ENCODE measurements at places on chromosomes 12 and 14. TPM values are rescaled to one million over a fixed set of nuclear protein-coding genes. Genes with fewer than 3 reads are reported as not detected.

KLC1 gene
- total RNA-seq = 252 TPM

RNASE7 gene
- total RNA-seq = not detected

ENTPD5 gene
- total RNA-seq = 6.5 TPM

PAH gene
- total RNA-seq = not detected

SPTLC2 gene
- total RNA-seq = 38.9 TPM

TAS2R42 gene
- total RNA-seq = not detected

PRH2 gene
- total RNA-seq = not detected

SLC2A3 gene
- 13.2 TPM for total RNA-seq

CLEC4C gene
- total RNA-seq = not detected

TAS2R19 gene
- total RNA-seq = 0.53 TPM
